Vagina (tissue), 2 donors: ENCODE measurements at places on chromosomes 16 and 17.

DNA sequence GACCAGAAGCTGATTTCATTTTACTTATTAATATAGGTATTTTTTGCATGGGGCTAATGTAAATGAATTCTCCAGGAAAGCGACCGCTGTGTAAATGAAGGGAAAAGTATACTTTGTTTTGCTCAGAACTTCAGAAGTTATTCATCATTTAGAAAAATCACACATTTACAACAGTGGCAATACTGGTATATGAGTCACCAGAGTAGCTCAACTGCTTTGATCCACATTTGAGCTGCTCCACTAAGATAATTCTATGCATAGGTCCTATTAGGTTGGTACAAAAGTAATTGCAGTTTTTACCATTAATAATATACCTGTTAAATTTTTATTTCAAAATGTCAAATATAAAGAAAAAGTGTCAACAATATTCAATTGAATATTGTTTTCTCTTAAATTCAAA lies 22.9 kb upstream of the DYNLRB2 start:
- DNase-seq = no peak

DNA sequence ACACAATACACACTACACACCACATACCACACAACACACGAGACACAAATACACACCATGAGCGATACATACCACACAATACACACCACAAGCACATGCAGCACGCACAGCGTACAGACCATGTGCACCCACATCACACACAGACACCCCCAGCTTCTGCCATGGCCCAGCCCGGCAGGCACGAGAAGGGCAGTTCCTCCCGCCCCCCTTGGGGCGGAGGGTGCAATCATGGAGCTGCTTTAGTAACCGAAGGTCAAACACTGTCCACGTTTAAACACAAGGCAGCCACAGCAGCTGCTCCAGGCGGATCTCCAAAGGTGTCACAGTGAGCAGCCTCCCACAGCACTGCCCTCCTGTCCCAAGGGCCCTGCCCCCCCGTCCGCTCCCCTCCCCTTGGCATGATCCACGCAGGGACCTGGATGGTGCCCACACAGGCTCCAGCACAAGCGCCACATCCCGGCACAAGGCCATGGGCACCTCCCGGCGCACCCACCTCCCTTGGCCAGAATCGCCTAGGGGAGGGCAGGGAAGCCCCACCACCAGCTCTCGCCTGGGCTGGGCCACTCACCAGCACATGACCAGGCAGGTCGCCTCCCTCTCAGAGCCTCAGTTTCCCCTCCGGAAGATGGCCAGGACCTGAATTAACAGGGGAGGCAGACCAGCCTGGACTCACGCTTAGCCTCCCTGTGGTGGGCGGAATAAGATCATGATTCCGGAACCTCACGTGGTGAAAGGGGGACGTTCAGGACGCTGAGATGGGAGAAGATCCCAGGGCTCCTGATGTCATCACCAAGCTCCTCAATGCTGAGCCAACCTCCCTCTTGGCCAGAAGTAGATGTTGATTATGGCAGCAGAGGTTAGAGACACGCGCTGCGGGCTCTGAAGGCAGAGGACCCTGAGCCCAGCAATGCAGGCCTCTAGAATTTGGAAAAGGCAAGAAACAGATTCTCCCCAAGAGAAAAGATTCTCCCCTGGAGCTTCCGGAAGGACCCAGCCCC lies 32.6 kb upstream of the ZNF469 start:
- DNase-seq = no peak

GRCh38 chr16:2977440-2977839 lies 2.8 kb downstream of the PKMYT1 start:
- DNase-seq = no peak

GRCh38 chr17:78735832-78736525 lies 46.1 kb downstream of the CYTH1 start:
- DNase-seq = no peak

- DNase-seq = no peak
Measured at GRCh38 chr16:74660383-74660782, 6.3 kb downstream of the RFWD3 start.

DNA sequence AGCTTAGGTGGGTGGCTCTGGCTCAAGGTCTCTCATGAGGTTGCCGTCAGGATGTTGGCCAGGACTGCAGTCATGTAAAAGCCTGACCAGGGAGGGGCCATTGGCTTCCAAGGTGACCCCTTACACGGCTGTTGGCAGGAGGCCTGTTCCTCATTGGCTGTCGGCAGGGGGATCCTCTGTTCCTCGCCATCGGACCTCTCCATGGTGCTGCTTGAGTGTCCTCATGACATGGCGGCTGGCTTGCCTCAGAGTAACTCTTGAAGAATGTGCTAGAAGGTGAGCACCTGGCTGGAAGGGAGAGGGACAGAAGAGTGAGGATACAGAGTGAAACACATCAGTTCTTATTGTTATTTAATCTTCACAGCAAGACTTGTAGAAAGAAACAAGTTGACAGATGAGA lies 4.7 kb upstream of the RPRML start:
- DNase-seq = no peak

DNA sequence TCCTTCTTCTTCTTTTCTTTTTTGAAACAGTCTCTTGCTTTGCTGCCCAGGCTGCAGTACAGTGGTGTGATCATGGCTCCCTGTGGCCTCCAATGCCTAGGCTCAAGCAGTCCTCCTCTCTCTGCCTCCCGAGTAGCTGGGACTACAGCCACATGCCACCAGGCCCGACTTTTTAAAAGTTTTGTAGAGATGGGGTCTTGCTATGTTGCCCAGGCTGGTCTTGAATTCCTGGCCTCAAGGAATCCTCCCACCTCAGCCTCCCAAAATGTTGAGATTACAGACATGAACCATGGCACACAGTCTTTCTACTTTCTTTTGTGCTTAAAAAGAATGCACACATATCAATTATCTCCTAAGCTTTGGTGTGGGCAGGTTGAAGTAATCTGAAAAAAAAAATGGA lies 61.0 kb upstream of the DNAJA2 start:
- DNase-seq = no peak

GRCh38 chr16:60651346-60651745 lies 1384.9 kb downstream of the CDH8 start:
- no peak for DNase-seq

GRCh38 chr16:48687421-48688038 lies 77.5 kb upstream of the N4BP1 start:
- no peak for DNase-seq

DNA sequence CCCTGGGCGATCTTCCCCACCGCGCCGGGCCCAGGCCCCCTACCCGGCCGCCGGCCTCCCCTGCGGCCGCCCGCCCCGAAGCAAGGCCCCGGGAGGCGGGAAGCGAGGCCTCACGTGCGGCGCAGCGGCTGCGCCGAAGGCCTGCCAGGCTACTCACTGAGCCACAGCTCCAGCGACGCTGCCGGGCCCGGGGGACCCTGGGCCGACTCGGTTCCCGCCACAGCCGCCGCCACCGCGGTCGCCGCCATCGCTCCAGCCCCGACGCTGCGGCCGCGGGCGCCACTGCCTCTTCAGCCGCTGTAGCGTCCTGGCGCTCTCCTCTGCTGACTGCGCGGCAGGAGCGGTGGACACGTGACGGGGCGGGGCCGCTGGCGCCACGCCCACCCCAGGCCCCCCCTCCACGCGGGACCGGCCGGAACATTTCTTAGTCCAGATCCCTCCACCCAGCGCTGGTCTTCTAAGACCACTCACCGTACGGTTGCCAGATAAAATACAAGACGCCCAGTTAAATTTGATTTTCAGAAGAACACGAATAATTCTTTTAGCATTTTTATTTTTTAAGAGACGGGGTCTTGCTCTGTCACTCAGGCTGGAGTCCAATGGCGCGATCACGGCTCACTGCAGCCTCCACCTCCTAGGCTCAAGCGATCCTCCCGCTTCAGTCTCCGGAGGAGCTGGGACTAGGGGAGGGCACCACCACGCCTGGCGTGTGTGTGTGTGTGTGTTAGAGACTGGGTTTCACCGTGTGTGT lies at the start of gene GGA2:
Gene GGA2 (minus strand): TSS at position 331 of the 751 bp plus-strand sequence. CDS start 83 bp downstream, at position 248.
- DNase-seq = no peak

DNA sequence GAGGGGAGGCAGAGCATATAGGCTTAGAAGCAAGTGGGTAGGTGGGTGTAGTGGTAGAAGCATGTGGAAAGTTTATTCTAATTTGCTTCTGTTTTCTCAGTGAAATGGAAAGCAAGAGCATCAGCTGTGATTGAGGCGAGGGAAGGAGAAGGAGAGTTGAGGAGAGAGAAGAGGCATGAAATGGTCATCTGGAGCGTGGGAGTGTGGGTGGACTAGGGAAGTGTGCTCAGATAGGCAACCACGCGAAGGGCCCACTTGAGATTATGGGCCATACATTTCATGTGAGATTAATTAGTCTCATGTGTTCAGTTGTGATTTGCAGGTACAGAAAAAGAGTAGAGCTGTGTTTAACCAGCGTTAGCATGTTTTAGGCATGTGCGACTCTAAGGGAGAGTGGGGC lies 20.8 kb upstream of the CDC6 start:
- no peak for DNase-seq

GRCh38 chr17:81809556-81809998 lies 5.6 kb downstream of the GCGR start:
- DNase-seq = no peak

GRCh38 chr16:7013990-7014389 lies 318.7 kb upstream of the RBFOX1 start:
- DNase-seq = no peak

DNA sequence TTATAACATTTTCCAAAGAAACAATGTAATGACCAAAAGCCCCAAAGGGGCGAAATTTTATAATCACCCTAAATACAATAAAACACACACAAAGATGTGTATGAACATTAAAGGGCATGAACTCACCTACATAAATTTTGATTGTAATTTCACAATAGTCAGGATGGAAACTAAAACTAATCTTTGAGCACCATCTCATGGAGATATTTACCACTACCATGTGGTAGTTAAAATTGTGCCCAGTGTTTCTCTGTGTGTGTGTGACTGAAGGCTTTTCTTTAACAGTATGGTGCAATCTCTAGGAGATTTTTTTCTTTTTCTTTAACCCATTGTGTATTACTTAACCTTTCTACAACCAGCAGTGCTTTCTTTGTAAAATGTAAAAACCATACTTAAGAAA lies 19.7 kb upstream of the MEIOC start:
- no peak for DNase-seq

DNA sequence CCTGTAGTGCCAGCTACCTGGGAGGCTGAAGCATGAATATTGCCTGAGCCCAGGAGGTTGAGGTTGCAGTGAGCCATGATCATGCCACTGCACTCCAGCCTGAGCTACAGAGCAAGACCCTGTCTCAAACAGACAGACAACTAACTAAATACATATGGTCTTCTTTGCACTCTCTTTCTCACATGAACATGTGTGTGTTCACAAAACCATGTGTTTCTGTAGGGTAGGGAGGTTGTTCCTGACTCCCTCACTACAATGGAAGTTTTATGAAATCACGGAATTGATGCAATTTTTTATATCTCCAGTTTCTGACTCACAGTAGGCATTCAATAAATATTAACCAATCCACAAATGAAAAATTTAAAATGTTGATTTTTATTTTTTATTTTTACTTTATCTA lies 48.5 kb downstream of the ABHD15 start:
- no peak for DNase-seq

DNA sequence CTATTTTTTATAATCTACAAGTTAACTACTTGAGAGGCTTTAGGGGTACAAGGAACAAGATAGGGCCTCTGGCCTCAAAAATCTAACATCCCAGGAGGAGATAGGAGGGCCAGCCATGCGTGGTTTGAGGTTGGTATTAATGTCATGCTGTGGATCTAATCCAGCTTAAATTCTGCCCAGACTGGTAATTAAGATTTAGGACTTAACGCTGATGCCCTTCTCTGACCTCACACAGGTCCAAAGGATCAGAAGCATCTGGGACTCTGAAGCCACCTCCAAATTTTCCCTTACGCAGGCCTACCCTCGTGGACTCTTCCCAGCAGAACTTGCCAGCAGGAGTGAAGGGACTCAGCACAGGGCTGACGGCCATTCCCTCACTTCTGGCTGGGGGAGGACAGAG lies 15.1 kb downstream of the SLC6A4 start:
- no peak for DNase-seq

DNA sequence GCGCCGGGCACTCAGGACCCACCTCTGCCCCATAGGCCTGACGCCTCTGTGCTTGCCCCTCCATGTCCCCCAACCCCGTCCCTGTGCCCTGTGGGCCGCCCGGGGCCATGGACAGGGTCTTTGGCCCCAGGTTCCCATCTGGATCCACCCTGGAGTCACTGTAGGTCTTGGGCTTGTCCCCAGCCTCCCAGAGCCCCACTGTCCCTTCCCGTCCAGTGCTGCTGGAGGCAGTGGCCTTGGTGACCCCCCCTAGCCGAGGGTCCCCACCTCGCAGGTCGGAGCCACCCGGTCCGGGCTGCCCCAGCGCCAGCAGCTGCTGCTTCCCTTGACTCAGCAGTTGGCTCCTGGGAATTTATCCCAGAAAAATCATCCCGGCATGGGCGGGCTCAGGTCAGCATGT lies 49.3 kb downstream of the ZFPM1 start:
- DNase-seq = no peak

GRCh38 chr16:9232102-9232770 lies 140.8 kb downstream of the HAPSTR1 start:
- DNase-seq = no peak

DNA sequence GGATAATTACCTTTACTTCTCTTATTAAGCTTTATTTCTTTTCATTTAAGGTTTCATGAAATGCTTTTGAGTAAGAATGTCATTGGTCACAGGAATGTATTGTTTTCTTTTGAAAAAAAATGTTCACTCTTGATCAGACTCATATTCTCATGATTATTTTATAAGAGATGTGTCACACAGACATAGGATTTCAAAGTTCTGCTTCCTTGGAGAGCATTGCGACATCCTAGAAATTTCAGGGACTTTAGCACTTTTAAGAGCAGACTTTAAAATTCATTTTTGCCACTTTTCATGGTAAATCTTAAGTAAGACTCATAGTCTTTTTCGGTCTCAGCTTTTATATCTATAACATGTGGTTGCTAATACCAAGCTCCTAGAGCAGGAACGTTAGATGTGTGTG lies 314.7 kb downstream of the CDH8 start:
- no peak for DNase-seq

- no peak for DNase-seq
Measured at GRCh38 chr16:70770626-70771552, 30.1 kb downstream of the VAC14 start.

DNA sequence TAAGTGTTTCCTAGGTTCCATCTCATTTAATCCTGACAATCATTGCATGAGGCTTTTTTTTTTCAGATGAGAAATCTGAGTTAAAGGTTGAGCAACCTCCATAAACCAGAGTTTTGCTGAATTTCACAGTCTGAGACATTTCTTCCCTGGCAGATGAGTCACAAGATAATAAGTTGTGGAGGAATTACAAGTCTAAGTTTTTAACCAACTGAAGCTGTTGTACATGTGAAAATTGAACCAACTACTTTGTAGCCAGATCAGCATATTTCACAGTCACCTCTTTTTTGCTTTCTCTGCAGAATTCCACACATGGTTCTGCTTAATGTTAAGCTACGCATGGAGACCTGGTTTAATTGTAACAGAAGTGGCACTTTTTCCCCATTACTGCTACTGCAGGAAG lies 765.6 kb downstream of the CDH11 start:
- no peak for DNase-seq

GRCh38 chr17:72510351-72511016 lies 389.7 kb downstream of the SOX9 start:
- no peak for DNase-seq

- DNase-seq = no peak
Measured at GRCh38 chr17:74842599-74843351, 16.9 kb downstream of the GRIN2C start.

- DNase-seq = no peak
Measured at GRCh38 chr17:79515110-79515509, 95.7 kb downstream of the RBFOX3 start.
